ENCODE measurements at places on chromosomes 3 and 15.

DNA sequence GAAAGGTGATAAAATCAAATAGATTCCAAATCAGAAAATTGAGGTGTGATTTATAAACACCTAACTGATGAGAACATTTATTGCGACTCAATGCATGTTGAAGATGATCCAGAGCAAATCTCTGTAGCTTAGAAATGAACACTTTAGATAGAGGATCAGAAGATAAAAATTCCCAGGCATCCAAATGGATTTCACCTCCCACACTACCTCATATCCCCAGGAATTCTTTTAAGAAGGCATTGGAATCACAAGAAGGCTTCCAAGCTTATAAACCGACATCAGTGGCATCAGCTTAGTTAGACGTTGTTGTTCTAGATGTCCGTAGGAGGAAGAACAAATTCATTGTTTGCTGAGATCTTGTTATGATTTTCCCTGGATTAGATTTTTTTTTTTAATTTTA is 154.4 kb downstream of the EBLN2 start:
- DNase-seq: no peak

DNA sequence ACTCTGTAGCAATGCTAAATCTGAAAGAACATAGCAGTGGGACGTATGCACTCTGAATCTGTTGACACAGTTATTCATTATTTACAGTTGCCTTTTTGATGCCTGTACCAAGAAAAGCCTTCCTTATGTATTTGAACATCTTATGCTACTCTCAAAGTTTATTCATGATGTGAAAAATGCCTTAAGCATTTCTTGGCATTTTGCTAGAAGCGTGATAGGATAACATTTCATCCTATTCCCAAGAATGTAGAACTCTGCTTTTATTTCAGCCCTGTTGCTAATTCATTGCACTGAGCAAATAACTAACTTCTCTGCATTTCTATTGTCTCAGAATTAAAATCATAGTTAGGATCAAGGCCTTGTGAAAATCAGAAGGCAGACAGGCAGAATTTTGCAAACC is 105.5 kb downstream of the STRIT1 start:
- DNase-seq: no peak

DNA sequence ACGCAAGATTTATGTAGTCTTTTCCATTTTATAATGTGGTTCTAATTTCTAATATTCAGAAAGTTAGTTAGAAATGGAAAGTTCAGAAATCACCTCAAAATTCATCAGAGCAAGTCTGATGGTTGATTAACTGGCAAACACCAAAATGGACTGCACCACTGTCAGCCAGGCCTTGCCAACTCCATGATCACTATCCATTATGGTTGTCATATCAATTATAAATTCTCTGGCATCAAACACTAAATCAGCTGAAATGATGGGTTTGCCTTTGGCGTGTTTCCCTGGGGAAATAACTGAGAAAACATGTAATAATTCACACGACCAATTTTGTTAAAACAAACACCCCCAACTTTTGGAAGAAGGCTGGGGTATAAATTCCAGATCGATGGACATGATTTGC is 219.4 kb downstream of the CDIN1 start:
- no peak for DNase-seq

- DNase-seq: no peak
Observed at GRCh38 chr3:148408667-148409066, 289.0 kb upstream of the AGTR1 start.

DNA sequence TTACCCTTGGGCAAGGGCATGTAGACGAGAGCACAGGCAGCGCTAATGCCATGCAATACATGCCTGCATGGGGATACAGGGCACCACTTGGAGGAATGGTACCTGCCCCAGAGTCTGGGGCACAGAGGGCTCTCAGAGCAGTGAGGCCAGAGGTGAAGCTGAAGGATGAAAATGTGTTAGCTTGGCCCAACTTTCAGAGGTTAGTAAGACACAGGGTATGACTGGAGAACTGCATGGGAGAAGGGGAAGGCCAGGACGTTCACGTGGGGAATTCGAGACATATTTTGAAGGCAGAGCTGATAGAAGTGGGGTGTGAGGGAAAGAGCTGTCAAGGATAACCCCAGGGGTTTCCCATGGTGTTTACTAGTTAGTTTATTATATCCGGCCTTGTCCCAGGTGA is 19.6 kb downstream of the CSRNP1 start:
- DNase-seq: no peak

GRCh38 chr3:181703601-181704420 is 7.9 kb upstream of the SOX2 start:
- no peak for DNase-seq

GRCh38 chr15:63057468-63058345 is 15.2 kb downstream of the TPM1 start:
- no peak for DNase-seq

DNA sequence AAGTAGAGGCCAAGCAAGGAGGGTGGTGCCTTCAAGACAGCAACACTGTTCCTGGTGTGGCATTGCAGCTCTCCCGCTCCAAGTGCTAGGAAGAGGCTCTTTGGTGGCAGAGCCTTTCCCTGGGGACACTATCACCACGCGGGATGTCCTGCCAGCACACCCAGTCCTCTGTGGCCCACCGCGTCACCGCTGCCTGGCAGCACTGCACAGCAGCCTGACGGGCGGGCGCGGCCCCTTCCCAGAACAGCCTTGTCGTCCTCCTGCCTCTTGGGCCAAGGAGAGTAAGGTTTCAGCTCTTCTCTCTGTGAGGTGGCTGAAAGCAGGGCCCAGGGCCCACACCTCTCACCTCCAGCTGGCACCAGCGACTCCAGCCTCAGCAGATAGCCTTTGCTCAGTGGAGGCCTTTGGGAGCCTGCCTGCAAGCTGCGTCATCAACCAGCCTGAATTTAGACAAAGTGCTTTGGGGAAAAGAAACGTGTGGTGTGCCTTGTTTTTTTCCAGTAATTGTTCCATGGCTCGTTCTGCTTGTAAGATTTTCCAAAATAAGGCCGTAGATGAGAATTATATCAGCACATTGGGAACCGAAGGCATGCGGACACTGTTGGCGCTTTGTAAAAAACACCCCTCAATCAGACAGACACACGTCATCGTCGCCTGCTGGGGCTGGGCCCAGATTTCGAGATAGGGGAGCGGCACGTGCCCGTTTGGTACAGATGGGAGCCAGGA is 65.0 kb downstream of the AAGAB start:
- no peak for DNase-seq

DNA sequence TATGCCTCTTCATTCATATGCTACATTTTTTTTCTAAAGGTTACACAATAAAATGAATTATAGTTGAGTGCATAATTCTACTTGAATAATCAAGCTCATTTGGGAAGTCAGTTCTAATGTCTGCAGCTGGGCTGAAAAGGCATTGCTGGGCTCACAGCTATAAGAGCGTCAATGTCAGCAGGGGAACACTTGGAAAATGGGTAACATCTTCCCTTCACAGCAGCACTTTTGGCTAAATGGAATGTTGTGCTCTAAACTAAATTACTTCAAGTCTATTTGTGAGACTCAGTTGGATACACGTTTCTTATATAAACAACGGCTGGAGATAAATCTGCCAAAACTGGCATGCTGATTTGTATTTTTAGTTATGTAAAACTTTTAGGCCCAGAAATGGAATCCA is 357.8 kb downstream of the TBL1XR1 start:
- no peak for DNase-seq

DNA sequence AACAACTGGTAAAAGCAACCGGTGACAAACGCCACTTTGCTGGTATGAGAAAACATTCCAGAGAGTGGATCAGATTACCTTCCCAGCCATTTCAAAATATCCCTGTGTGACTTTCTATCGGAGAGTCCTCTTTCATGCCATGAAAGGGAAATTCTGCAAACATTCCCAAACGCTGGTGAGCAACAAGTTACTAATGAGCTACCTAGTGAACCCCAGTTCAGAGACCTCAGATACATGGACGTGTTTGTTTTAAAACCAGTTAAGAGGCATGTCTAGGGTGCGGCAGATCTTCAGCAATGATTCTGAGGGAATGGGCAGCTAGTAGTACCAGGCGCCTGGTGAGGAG is 418.2 kb upstream of the NR2F2 start:
- no peak for DNase-seq

Measured in NCI-H1417 (cell line).